ENCODE measurements at places on chromosomes 1 and 21.

GRCh38 chr1:220776254-220776653 is 10.5 kb upstream of the MTARC1 start:
- no peak for DNase-seq

- no peak for DNase-seq
Measured at GRCh38 chr1:220706480-220706879, 16.3 kb downstream of the C1orf115 start.

- DNase-seq: no peak
Measured at GRCh38 chr1:162055062-162055461, 14.4 kb upstream of the NOS1AP start.

- DNase-seq: no peak
Measured at GRCh38 chr1:155125511-155125945, 2.1 kb upstream of the EFNA1 start.

DNA sequence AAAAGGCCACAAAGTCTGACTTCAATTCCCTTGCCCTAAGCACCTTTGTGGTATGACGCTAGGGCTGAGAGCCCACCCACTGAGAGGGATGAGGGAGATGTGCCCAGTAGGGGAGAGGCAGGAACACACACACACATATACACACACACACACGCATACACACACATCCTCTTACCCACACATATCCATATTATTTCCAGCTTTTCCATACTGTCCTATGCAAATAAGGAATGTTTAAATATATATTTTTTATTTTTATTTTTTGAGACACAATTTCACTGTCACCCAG is 3.0 kb downstream of the RAB25 start:
- no peak for DNase-seq

- DNase-seq: no peak
Measured at GRCh38 chr1:109984190-109984455, 442 bp upstream of the AHCYL1 start.

- DNase-seq: no peak
Measured at GRCh38 chr1:198467342-198467741, 73.1 kb downstream of the ATP6V1G3 start.

- no peak for DNase-seq
Measured at GRCh38 chr1:14372526-14372925, 226.0 kb upstream of the KAZN start.

All from NCI-H1105 (cell line).